ENCODE measurements at places on chromosomes 2 and 18.

DNA sequence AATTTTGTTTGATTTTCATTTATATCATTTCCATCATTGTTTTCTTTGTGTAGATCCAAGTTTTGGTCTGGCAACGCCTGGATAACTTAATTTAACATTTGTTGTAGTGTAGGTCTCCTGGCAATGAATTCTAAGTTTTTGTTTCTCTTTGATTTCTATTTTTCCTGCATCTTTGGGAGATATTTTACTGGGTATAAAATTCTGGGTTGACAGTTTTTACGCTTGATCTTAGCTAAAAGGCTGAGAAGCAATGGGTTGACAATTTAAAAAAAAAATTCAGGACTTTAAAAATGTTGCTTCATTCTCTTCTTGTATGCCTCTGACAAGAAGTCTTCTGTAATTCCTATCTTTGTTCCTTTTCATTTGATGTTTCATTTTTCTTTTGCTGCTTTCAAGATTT lies 8.6 kb downstream of the LYPD6B start:
- DNase-seq: no peak

DNA sequence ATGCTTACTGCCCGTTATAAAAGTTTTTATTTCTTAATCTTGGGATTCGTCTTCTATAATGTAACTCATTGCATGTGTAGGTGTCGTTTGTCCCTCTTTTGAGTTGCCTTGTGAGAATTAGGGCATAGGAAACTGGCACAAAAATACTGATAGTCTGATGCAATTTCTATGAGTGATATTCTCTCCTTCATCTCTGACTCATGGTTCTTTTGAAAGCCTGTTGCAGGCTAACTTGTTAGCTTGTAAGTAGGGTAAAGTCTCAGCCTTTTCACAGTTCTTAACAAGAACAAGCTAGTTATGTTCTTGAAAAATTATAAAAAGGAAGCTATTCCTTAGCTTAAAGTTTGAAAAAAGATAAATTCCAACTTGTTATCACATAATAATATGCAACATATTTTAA lies 1085.4 kb upstream of the NRXN1 start:
- DNase-seq: no peak

DNA sequence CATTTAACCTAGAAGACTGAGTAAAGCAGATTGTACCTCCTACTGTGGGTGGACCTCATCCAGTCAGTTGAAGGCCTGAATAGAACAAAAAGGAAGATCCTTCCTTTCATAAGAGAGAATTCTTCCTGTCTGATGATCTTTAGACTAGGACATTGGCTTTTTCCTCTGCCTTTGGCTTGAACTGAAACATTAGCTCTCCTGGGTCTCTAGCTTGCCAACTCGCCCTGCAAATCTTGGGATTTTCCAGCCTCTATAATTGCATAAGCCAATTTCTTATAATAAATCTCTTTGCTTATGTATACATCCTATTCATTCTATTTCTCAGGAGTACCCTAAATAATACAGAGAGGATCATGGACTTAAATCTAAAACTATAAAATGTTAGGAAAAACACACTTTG lies 6.2 kb upstream of the KDSR start:
- no peak for DNase-seq

DNA sequence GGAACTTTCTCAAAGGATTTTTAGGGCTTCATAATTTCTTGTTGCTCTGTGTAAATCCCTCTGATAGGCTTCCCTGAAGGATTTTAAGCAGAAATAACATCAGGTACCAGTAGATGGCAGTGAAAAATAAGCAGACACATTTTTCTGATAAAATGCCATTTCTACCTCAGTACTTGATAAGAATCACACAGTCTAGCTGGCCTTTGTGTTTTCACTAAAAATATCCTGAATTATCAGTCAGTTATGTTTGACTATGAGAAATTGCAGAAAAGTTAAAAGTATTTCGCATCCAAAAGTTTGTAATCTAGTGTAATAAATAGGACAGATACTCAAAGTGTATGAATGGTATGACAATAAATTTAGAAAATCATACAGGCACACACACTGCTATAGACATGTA lies 68.7 kb downstream of the DNAJC10 start:
- no peak for DNase-seq

GRCh38 chr2:225104971-225105370 lies 62.7 kb upstream of the DOCK10 start:
- DNase-seq: no peak

DNA sequence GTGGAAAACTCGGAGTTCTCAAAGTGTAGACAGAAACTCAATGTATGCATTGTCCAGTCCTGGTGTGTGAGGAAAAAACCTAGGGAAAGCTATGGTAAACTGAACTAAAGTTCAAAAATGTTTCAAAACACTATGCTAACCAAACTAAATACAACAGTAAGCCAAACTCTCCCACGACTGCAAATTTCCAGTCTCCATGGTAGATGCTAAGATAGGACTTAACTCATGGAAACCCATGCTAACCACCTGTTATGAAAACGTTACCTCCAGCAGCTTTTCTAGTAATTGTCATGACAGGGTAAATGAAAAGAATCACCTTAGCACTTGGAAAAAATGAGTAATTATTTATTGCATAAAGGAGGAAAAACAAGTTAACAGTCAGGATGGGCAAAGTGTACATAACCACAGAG lies 135.7 kb upstream of the EPC2 start:
- no peak for DNase-seq

DNA sequence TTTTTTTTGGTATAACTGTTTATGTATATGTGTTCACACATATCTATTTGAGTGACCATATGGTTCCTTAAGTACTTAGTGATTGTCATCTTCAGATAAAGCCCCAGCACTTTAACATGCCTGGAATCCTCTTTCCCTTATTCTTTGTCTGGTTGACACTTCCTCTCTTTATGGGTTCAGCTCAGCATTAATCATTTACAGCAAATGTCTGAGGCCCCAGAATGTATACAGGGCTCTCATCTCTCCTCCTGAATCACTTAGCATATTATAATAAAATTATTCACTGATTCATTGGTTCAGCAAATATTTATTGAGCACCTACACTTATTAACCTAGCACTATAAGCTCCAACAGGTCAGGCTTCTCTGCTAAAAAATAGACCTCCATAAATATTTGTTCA lies 43.5 kb upstream of the CD28 start:
- DNase-seq: no peak

DNA sequence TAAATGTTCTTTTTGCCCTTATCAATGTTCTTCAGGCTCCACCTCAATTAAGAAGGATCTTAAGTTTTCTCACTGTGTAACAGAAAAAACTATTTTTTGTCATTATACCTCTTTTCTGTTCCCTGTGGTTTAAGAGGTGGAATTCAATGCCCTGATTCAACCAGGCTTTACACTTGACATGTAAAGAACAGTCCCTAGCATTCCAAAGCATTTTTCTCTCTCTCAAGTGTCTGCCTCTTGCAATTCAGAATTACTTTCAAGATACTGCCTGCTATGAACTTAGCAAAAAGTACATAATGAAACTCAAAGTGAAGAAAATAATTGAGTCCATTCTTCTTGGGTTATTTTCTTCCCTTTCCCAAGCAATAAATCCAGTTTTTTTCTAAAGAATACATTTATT lies 160.6 kb upstream of the NOL4 start:
- DNase-seq: no peak

- DNase-seq: no peak
These were observed 37.3 kb downstream of the CFAP36 start for GRCh38 chr2:55556809-55557208.

DNA sequence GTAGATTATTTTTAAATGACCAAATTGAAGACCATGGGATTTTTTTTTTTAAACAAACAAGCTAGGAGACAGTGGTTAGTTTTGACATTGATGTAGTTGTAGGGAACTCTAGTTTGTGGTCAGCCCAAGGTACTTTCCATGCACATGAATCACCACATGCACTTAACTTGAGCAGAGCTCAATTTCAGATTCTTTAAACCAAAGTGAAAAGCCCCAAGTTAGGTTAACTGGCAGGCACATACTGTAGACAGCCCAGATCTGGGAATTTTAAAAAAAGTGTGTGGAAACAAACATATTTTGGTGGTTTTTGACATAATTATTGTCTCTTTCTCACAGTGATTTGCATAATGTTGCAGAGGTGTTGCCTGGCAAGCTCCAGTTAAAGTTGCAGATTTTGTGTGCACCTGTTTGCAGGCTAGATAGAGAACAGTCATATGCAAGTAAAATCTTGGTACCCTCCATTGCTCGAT lies 88.4 kb downstream of the BCL2L11 start:
- no peak for DNase-seq

- DNase-seq: no peak
These were observed 162.8 kb downstream of the RBM43 start for GRCh38 chr2:151098841-151099240.

GRCh38 chr18:34787931-34788532 lies 77.9 kb downstream of the DTNA start:
- DNase-seq: no peak
